Fibroblast of upper back skin (primary cell): ENCODE measurements at places on chromosomes 5 and 9.

GRCh38 chr9:134834217-134834956, 46.2 kb upstream of the FCN2 start:
- DNase-seq, result no peak

GRCh38 chr5:64690104-64690416, 243 bp upstream of the SHISAL2B start:
- DNase-seq, result no peak

DNA sequence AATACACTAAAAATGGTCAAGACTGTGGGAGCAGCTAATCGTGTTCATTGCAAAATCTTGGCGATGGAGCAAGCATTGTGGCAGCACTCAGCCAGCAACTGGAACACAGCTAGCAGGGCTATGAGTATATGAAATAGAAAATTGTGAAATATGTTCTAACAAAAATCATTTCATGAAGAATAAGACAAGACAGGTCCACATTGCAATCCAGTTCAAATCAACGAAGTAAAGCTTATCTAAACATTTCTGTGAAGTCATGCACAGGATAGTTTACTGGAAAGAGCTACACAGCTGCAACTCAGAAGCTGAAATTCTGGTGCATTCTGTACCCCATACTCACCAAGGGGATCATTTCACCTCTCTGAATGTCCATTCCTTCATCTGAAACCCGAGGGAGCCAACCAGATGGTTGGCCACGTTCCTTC, 5.3 kb upstream of the NFIL3 start:
- no peak for DNase-seq

DNA sequence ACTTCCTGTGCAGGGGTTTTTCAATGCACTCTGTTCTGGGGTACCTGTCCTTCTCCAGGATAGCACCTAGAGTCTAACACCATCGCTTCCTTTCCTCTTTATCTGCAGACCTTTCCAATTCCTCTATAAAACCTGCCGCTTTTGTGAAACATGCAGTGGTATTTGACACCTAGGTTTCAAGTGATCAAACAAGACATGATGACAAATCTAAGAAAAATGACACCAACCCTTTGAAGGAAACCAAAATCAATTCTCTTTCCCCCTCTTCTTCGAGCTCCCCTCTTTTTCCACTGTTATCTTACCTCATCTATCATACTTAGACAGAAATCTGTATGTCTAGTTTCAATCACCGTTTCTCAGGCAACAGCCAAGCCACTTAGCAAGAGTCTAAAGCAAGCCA, 25.6 kb upstream of the RANBP17 start:
- no peak for DNase-seq

- DNase-seq, result peak; percentile 66
Measured at GRCh38 chr5:138180183-138180782, 1.4 kb downstream of the KIF20A start.

DNA sequence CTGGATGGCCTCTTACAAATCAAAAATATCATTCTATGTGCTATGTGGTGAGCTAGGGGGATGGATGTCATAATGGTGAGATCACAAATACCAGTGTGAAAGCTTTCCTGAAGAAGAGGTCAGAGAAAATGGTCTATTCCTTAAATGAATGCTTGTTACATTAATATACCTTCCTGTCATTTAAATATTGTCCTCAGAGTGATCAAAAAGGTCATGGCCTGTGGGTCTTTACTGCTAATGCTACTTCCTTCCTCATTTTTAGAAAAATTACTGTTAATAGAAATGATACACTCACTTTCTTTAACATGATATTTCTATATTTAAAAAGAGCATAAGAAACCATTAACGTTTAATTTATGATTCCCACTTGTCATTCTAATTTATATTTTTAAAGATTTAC, 9.7 kb downstream of the OMD start:
- DNase-seq, result no peak

GRCh38 chr5:136064510-136064909, 35.7 kb downstream of the TGFBI start:
- DNase-seq, result peak; percentile 51
